ENCODE measurements at places on chromosomes 11 and 22. TPM values are rescaled to one million over a fixed set of nuclear protein-coding genes. Genes with fewer than 3 reads are reported as not detected.

TMEM184B gene
- 47.0 TPM for total RNA-seq

CNIH2 gene
- total RNA-seq, result not detected

CD248 gene
- 6.9 TPM for total RNA-seq

PISD gene
- 38.1 TPM for total RNA-seq

PRR5 gene
- total RNA-seq, result 4.2 TPM

GRM5 gene
- total RNA-seq, result 0.09 TPM

DNA sequence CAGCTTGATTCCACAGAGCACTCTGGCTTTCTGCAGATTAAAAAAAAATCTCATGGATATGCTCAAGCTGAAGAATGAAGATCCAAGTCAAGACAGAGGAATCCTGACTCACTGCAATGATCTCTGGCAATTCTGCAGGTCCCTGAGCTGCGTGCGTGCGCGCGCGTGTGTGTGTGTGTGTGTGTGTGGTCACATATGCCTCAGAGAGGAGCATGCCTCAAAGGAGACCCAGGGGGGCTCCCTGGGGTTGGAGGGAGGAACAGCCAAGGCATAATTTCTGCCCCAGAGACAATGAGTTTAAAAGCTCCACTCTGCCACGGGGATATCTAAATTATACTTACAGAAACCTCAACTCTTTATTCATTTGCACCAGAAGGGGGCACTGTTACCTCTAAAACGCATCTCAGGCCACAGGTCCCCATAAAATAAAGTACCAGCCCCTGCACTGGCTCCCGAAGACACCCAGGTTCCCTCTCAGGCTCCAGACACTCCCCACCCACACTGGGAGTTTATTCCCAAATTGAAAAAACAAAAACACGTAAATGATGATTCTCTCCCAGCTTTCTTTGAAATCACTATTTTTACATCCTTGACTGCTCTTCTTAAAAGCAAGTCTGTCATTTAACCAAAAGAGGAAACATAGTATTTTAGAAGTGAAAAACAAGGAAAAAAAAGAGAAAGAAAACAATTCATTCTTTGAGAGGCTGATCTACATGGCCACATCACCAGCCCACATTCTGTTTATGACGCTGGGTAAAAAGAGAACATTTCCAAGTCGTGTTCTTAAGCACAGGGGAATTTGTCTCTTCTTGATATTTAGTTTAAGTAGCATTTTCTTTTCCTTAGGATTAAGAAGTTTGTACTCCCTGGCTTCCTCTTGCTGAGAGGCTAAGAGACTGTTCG lies 401.0 kb downstream of the LARGE1 start:
- H3K4me1 ChIP-seq, result peaks cover 3% of the 10 kb centered on the region
- DNase-seq, result peak; percentile 54
- no peaks in the 10 kb centered on the region for H3K27me3 ChIP-seq
- no peak overlapping the region for H3K4me3 ChIP-seq
- H3K27ac ChIP-seq, result no peak overlapping the region

GRCh38 chr22:16961477-16962186 lies 46.4 kb downstream of the GAB4 start:
- no peaks in the 10 kb centered on the region for H3K36me3 ChIP-seq
- H3K4me1 ChIP-seq, result no peaks in the 10 kb centered on the region
- no peaks in the 10 kb centered on the region for H3K27me3 ChIP-seq
- H3K4me3 ChIP-seq, result no peak overlapping the region
- no peak overlapping the region for H3K27ac ChIP-seq
- no peak for DNase-seq

DNA sequence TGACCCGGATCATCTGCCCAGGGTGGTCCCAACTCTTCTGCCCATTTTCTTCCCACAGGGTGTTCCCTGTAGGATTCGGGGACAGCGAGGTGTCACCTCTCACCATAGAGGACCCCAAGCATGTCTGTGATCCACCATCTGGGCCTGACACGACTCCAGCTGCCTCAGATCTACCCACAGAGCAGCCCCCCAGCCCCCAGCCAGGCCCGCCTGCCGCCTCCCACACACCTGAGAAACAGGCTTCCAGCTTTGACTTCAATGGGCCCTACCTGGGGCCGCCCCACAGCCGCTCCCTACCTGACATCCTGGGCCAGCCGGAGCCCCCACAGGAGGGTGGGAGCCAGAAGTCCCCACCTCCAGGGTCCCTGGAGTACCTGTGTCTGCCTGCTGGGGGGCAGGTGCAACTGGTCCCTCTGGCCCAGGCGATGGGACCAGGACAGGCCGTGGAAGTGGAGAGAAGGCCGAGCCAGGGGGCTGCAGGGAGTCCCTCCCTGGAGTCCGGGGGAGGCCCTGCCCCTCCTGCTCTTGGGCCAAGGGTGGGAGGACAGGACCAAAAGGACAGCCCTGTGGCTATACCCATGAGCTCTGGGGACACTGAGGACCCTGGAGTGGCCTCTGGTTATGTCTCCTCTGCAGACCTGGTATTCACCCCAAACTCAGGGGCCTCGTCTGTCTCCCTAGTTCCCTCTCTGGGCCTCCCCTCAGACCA lies 24.0 kb downstream of the CSF2RB start:
- no peak overlapping the region for H3K27ac ChIP-seq
- no peaks in the 10 kb centered on the region for H3K27me3 ChIP-seq
- no peak for DNase-seq
- no peaks in the 10 kb centered on the region for H3K4me1 ChIP-seq
- H3K4me3 ChIP-seq, result no peak overlapping the region

DNA sequence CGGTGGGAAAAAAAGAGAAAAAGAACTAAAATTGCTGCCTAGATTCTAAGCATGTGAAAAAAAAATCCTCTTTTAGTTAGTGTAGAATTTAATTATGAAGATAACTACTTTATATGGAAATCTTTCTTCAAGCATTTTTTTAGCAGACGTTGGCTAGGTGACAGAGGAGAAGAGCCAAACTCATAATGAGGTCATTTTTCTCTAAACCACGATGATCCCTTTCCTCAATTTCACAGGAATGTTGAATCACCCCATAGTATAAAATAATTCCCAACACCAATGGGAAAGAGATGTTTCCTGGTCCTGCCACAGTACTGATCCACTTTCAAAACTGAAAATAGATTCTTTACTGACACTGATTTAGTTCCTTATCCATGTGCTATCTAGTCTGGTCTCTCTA lies 319.8 kb downstream of the DLG2 start:
- H3K4me1 ChIP-seq, result no peaks in the 10 kb centered on the region
- no peak overlapping the region for H3K27ac ChIP-seq
- DNase-seq, result no peak
- H3K27me3 ChIP-seq, result no peaks in the 10 kb centered on the region

DNA sequence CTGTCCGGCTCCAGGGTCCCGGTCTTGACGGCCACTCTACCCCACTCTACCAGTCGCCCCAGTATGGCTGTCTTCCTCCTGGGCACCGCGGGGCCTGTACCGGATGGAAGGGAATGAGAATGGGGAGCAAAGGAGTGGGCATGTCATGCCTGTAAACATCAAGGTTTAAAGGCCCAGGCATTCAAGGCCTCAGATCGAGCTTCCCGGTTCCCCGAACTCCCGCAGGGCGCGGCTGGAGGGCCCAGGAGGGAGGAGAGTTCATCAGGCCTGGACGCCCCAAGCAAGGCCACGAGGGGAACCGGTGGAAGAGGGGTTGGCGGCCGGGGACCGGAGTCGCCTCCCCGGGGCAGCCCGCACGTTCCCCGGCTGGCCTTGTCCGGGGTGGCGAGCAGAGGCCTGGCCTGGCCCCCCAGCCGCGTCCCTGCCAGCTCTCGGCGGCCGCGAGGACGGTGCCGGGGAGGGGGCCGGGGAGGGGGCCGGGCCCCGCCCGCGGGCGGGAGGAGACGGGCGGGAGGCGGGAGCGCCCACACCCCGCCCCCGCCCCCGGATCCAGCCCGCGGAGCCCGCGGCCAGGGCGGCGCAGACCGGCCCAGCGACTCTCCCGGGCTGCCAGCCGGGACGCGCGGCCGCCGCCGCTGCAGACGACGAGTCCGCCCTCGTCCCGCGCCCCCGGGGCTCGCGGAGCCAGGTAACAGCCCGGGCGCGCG lies at the start of gene CDC42EP1:
CDC42EP1 (plus strand) TSS at position 580 of the 707 bp plus-strand sequence. CDS start 5,870 bp downstream, outside the sequence.
- H3K27me3 ChIP-seq, result no peaks in the 10 kb centered on the region
- H3K4me3 ChIP-seq, result peak within 1 kb of the TSS; percentile 61
- H3K27ac ChIP-seq, result peak within 1 kb of the TSS; percentile 98
- peaks cover 75% of the 10 kb centered on the region for H3K4me1 ChIP-seq

GRCh38 chr22:23622634-23623033 lies 9.5 kb downstream of the DRICH1 start:
- H3K4me1 ChIP-seq, result no peaks in the 10 kb centered on the region
- no peaks in the 10 kb centered on the region for H3K27me3 ChIP-seq
- DNase-seq, result no peak
- H3K27ac ChIP-seq, result no peak overlapping the region
- no peak overlapping the region for H3K4me3 ChIP-seq
- no peaks in the 10 kb centered on the region for H3K36me3 ChIP-seq

- H3K4me3 ChIP-seq, result no peak overlapping the region
- H3K36me3 ChIP-seq, result no peaks in the 10 kb centered on the region
- no peaks in the 10 kb centered on the region for H3K4me1 ChIP-seq
Observed at GRCh38 chr11:115706626-115707135, 202.5 kb upstream of the CADM1 start.

GRCh38 chr11:93611836-93612677 lies 49.4 kb upstream of the CEP295 start:
- no peaks in the 10 kb centered on the region for H3K36me3 ChIP-seq
- H3K27ac ChIP-seq, result no peak overlapping the region

DNA sequence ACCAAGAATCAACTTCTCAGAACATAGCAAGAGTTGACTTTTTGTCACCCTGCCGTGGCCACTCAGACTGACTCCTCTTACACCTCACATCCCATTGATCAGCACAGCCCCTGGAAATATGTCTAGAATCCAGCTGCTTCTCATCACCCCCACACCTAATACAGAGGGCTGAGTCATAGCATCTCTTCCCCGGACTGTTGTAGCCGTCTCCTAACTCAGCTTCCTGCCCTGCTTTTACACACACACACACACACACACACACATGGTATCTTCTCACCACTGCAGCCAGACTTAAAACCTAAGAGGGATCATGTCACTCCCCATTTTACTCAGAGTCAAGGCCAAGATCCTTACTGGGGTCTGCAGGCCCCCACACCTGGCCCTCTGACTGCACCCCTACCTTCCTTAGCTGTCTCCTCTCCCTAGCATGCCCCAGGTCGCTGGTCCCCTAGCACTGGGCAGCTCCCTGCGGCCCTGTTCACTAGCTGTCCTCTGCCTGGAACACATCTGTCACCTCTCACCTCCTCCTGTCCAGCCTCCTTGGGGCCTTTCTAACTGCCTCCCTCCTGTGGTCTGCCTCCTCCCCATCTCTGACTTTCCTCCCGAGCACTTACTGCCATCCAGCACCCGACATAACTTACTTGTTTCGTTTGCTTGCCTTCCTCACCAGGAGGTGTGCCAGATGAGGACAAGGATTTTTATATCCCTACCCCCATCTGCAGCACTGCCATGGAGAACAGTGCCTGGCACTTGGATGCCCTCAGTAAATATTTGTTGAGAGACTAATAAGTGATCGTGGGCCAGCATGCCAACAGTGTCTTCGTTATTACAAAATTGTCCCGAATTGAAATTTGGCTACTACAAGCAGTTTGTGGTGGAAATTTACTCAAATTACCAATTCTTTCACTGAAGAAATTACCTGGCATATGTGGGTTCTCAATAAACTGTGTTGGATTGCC lies 61.9 kb downstream of the BMAL1 start:
- DNase-seq, result no peak
- no peaks in the 10 kb centered on the region for H3K36me3 ChIP-seq
- no peak overlapping the region for H3K4me3 ChIP-seq
- H3K4me1 ChIP-seq, result peaks cover 33% of the 10 kb centered on the region

DNA sequence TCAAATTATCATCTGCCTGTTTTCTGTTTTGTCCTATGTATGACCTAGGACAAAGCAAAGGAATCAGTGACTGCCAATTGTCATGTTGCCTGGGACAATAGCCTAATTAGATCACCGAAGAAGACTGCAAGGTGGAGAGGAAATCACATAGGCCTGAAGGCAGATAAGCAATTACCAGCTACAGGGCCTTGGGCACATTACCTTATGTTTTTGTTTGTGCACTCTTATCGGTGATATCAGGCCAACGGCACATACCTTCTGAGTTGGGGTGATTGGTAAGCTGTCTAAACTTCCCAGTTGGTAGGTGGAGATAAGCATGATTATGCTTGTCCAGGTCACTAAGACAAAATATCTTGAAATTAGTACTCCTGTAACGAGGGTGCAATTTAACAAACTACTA lies 58.1 kb upstream of the FAM181B start:
- H3K36me3 ChIP-seq, result no peaks in the 10 kb centered on the region
- H3K27ac ChIP-seq, result no peak overlapping the region
- no peaks in the 10 kb centered on the region for H3K4me1 ChIP-seq
- H3K4me3 ChIP-seq, result no peak overlapping the region
- H3K27me3 ChIP-seq, result no peaks in the 10 kb centered on the region
- DNase-seq, result no peak

DNA sequence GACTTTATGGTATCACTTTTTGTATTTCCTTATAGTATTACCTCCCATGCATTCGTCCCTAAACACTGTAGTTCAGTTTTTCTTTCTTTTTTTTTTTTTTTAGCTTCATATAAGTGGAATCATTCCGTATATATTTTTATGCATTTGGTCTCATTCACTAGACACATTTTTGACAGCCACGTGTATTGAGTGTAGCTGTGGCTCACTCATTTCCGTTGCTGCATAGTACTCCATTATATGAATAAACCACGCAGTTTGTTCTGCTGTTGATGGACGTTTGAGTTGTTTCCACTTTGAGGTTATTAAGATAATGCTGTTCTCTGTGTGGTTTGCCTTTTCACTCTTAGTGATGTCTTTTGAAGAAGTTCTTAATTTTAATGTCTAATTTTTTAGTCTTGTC lies 8.4 kb downstream of the APLP2 start:
- no peaks in the 10 kb centered on the region for H3K36me3 ChIP-seq
- no peaks in the 10 kb centered on the region for H3K27me3 ChIP-seq
- no peak overlapping the region for H3K4me3 ChIP-seq

DNA sequence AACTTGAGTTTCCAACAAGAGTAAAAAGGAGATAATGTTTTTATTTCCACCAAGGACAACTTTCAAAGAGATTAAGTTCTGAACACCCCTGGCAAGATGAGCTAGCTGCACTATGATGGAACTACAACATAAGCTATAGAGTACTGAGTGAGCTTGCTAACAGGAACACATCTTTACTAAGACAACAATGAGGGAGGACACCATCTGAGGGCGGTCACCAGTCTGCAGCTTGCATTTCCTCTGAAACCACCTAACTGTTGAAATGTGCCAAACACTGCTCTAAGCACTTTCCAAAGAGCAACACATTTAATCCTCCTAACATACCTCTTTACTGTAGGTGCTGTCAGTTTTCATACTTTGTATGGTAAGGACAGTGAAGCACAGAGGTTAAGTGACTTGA lies 68.4 kb downstream of the TCF20 start:
- no peak for DNase-seq
- H3K36me3 ChIP-seq, result no peaks in the 10 kb centered on the region
- H3K4me3 ChIP-seq, result no peak overlapping the region
- H3K4me1 ChIP-seq, result no peaks in the 10 kb centered on the region
- no peaks in the 10 kb centered on the region for H3K27me3 ChIP-seq
- no peak overlapping the region for H3K27ac ChIP-seq

Data from heart left ventricle (tissue), 16 donors.